ENCODE measurements at places on chromosomes 7 and 10.

DNA sequence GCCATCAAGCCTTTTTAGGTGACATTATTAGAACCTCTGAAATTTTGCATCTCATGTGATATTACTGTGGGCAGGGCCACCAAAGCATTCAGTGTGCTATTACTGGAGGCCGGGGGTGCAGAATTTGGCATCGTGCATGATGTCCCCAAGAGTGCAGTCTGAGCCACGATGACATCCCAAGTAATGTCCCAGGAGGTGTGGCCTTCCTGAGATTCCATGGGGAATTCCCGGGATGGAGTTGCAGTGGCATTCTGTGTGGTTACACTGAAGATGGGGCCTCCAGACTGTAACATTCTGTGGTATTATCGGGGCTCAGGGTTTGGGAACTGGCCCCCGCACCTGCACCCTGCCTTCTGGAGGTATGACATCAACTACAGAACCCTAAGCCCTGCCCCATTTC is 9.1 kb downstream of the LDB3 start:
- no peak for DNase-seq

DNA sequence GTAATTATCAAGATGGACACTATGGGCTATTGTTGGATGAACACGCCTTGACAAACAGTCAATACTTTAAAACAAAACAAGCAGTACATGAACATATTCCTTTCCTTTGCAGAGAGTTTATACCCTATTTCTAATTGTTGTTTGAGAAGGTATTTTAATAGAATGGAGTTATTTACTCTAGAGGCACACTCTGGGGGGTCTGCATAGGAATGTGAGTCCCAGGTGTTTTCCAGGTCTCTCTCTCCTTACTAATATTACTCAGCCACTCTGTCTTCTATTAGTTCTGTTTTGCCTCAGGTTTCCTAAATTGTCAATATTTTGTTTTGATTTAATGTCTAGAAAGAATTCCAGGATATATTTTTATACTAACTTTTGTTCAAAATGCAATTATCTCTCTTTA is 1091.4 kb downstream of the CNTNAP2 start:
- no peak for DNase-seq

DNA sequence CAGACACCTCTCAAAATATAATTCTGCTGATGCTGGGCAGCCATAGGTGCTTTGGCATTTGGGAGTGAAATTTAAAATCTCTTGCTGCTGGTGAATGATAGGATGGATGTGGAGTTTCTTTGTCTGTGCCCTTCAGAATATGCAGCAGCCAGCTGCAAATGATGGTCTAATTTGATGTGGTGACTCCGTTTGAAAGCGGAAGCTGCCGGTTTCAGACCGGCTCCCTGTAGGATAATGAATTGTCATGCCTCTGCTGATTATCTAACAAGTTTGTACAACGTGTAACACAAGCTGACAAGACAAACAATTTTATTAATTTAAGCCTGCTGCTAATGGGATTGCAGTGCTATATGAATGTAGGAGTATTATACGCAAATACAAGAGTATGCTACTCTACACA is 103.5 kb downstream of the SND1 start:
- DNase-seq, result no peak

DNA sequence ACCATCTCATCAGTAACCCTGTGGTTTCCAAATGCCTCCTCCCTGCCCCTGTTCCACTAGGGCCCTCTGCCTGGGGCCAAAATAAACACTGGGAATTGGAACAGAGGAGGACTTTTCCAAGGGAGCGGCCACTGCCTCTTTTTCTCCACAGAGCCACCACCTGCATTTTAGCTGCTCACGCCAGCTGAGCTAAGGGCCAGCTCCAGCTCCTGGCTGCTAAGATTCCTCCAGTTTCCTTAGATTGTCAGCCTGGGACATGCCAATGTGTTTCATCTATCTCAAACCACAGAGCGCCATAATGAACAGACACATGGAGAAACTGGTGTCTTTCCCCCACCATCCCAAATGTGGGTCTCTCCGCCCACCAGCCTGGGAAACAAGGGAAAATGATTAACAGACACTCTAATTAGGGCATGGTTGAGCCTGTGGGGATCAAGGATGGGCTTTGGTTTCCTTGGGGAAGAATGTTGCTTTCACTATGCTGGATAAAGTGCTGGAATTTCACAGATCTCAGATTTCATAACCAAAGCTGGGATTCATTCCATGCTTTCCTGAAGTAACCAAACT is 52.2 kb downstream of the ASB13 start:
- peak; percentile 17 for DNase-seq

GRCh38 chr10:95408983-95409873 is 118.4 kb upstream of the PDLIM1 start:
- no peak for DNase-seq

DNA sequence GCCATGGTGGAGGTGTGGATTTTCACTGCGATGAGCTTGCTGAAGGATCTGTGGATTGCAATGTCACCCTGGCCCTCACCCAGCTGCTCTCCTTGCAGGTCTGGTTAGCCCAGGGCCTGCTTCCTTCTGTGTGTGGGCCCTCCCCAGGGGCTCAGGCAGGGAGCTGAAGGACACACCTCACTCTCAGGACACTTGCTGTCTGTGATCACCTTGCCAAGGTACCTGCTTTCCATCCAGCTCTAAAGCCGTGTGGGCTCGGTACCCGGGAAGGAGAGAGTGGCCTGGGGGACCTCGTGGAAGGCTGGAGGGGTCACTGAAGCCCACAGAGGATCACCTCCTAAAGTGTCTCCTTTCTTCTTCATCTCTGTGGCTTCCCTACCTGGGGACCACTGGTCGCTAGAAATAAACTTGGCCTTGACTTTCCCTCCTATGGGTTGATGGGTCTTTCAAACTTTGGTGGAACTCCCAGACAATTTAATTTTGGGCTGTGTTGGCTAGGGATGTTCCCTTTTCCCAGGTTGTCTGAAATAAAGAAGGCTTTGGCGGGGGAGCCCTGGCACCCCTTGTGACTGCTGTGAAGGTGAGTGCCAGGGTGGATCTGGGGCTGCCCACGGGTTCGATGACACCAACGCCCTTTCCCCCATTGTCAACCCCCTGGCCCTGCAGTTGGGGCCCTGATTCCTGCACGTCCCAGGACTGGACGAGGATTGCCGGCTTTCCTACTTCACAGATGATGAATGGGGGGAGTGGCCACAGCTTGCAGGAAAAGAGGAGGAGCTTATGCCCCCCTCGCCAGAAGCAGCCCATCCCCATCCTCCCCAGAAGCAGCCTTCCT is 331.0 kb downstream of the ADARB2 start:
- no peak for DNase-seq

- no peak for DNase-seq
Measured at GRCh38 chr7:36117203-36117840, 35.7 kb upstream of the EEPD1 start.

DNA sequence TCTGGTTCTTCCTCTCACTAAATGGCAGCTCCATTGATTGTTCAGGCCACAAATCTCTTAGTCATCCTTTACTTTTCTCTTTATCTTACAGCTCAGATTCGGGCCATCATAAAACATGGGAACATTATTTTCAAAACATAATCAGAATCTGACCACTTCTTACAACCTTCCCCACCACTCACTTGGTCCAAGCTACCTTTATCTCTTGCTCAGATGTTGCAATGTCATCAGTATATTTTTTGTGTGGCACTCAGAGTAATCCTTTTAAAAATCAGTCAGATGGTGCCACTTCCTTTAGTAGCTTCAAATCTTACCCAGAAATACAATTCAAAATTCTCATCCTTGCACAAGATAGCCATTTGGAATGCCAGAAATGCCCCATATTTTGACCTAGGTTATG is 34.5 kb upstream of the FAM3C start:
- DNase-seq, result no peak

- DNase-seq, result peak; percentile 25
Measured at GRCh38 chr7:151876899-151877777, at the start of gene PRKAG2. Gene PRKAG2, minus strand, starts transcription at chr7:151877115. Its CDS starts 495 bp downstream, at chr7:151876620.

DNA sequence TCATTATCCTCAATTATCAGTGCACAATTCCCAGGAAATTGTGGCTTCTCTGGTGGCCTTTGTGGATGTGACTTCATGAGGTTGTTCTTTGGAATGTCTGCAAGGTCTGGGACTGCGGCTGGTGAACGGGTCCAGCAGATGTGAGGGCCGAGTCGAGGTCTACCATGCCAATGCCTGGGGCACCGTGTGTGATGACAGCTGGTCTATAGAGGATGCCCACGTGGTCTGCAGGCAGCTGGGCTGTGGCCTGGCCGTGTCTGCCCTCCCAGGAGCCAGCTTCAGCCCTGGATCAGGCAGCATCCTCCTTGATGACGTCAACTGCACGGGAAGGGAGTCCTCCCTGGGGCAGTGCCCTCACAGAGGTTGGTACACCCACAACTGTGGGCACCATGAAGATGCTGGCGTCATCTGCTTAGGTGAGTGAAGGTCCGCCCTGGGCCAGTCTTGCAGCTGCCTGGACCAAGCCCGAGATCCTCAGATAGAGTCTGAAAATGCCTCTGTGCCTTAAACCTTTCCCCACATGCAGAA is 46.9 kb downstream of the CUZD1 start:
- DNase-seq, result no peak

GRCh38 chr10:32795598-32796183 is 162.3 kb downstream of the ITGB1 start:
- DNase-seq, result peak; percentile 34

DNA sequence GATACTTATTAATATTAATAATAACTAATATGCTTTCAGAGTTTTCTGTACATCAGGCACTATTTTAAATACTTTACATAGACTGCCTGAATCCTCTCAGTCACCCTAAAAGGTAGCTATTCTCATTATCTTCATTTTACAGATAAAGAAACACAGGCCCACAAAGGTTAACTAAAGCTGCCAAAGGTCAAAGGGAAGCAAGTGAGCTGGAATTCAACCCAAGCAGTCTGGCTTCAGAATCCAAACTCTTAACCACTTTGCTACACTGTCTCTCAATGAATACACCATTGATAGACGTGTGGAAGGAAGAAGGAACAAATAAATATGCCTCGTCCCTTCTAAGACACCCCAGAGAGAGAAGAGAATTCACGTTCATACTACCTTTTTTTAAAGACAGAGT is 52.0 kb downstream of the GFRA1 start:
- DNase-seq, result no peak

GRCh38 chr7:27198138-27198841 is 1.6 kb downstream of the HOXA13 start:
- DNase-seq, result no peak

- peak; percentile 85 for DNase-seq
Measured at GRCh38 chr7:140876519-140877248, 48.0 kb downstream of the BRAF start.
